Naive thymus-derived CD4-positive, alpha-beta T cell (primary cell): ENCODE measurements at places on chromosomes 5 and 9.

DNA sequence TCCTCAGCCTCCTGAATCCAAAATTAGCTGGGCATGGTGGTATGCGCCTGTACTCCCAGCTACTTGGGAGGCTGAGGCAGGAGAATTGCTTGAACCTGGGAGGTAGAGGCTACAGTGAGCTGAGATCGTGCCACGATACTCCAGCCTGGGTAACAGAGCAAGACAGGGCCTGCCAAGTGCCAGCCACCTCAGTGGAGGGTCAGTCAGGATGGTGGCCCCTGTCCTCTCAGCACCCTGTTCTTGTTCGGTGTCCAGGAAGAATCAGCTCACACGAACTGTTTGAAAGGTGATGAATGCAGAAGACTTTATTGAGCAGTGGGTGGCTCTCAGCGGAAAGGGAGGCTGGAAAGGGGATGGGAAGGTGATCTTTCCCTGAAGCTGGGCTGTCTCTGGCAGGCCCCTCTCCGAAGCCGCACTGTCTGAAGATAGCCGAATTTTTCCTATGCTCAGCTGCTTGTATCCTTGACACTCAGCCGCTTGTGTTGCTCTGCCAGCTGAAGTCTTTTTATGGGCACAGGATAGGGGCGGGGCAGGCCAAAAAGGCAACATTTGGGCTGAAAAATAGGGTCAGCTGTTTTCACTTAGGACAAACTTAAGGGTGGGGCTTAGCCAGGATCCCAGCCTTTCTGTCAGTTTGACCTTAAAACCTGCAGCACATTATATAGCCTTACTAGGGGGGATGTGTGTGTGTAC lies 50.9 kb downstream of the UBE2R2 start:
- DNase-seq: no peak

DNA sequence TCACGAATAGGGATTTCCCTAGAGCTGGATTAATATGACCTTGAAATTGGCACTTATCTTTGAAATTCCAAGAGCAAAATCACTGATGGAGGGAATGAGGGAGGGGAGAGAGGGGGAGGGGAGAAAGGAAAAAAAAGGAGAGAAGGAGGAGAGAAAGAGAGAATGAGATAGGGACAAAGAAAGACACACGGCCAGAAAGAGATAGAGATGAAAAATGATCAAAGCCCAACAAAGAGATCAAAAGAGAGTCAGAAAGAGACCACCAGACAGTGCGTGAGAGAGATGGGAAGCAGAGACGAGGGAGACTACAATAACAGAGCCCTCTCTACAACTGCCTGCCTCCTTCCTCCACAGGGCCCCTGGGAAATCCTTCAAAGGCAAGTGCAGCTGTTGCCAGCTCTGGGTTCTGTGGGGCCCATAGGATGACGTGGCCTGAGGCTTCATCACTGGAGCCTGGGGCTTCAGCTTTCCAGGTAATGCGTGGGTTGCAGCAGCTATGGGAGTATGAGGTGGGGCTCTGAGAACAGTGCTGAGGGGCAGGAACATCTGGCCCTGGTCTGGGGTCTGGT lies 58.3 kb upstream of the SHB start:
- no peak for DNase-seq

DNA sequence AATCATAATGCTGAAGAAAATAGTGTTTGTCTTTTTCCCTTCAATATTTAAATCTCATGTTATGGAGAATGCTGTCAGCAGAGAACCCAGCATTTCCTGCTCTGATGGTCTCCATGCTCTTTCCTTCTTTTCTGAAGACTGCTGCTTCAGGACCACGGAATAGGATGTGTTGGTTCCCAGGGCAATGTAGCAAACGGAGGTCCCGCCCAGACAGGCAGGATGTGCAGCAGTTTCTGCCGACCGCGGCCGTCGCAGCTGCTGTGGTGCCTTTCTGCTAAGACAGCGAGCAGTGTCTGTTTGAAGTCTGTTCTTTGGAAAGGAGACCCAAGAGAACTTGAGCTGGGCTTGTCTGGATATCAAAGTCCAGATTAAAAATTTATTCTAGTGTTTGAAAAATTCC lies 654.3 kb downstream of the CCDC171 start:
- no peak for DNase-seq

DNA sequence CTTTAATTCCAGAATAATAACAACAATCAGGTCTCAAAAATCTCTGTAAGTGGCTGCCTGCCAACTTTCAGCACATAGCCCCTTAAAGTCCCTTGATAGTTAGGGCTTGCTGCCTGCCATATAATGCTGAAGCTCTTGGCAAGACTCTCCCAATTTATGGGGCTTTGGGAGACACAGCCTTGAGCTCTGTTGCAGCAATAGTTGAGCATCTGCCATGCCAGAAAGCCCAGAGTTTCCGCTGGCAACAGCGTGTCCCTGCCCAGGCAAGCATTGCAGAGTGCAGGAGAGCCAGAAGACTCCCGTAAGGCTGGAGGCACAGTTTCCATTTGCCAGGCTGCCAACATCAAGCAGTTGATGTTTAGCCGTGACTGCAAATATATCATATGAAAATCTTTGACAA lies 678.5 kb upstream of the NUDT12 start:
- DNase-seq: no peak

GRCh38 chr5:141835928-141836670 lies 42.1 kb downstream of the PCDH1 start:
- DNase-seq: no peak

- no peak for DNase-seq
Observed at GRCh38 chr5:170306381-170306831, 8.8 kb upstream of the LCP2 start.

DNA sequence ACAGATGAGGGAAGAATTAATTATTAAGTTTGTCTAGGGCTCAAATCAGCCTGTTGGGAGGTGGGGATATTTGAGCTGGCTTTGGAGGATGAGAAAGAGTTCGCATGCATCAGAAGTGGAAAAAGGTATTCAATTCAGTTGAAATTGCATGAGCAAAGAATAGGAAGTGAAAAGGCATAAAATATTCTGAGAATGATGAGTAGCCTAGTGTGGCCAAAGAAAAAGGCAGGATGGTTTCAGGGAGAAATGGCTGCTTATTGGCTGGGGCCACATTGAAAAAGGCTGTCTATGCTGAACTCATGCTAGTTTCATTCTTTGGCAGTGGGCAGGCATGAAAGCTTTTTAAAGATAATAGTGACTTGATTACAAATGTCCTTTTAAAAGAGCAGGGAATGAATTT lies 235.4 kb upstream of the RIOK2 start:
- DNase-seq: no peak

GRCh38 chr5:111930905-111931461 lies 174.0 kb upstream of the NREP start:
- DNase-seq: no peak

- DNase-seq: no peak
Observed at GRCh38 chr9:134962065-134962972, 44.6 kb upstream of the FCN1 start.

- no peak for DNase-seq
Observed at GRCh38 chr5:68087866-68088265, 127.7 kb upstream of the PIK3R1 start.

GRCh38 chr5:132364319-132364718 lies 5.2 kb upstream of the SLC22A5 start:
- no peak for DNase-seq

DNA sequence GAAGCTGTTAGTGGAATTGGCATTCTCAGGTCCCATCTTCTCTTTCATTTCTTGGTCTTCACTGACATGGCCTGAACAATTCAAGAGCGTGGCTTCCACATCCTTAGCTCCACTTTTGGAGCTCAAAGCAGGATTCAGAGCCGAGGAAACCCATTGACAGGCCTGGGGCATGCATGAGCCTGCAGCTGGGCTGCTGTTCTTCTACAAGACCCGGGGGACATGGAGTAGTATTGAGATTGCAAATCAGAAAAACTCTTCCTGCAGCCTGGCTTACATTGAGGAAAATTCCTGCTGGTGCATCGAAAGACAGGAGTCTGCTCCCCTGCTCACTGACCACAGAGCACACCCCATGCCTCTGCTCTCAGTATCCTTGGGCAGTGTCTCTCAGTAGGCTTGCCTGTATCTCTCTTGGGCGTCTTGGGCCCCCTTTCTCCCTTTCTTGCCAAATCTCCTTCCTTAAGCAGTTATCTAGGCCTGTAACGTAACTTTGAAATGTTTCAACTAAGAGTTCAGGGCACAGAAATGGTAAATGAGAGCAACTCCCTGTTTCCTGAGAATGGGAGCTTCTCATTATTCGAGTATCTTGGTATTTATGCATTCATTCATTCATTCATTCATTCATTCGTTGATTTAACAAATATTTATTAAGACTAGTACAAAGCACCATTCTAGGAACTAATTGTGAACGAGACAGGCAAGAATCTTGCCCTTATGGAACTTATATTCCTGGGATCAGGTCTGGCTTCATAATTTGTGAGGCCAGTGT lies 603.6 kb upstream of the CLINT1 start:
- DNase-seq: no peak

- no peak for DNase-seq
Observed at GRCh38 chr5:10229306-10230048, 20.2 kb downstream of the ATPSCKMT start.

GRCh38 chr5:172719211-172719610 lies 51.8 kb downstream of the DUSP1 start:
- DNase-seq: no peak

- DNase-seq: no peak
Observed at GRCh38 chr5:45454114-45454513, 242.1 kb downstream of the HCN1 start.

DNA sequence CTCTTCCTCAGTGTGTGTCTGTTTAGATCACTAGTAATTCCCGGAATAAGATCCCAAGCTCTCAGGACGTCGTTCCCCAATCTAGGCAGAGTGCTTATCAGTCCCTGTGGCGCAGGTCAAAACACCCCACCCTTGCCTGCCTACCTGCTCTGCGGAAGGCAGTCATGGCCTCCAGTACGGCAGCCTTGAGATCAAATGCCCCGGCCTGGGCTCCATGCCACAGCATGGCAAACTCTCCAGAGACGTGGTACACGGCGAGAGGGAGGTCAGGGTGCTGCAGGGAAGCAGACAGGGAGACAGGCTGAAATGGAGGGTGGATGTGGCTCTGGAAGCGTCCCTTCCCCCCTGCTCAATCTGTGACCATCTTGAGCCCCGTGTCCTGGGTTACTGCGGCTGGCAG lies 12.0 kb upstream of the HDHD3 start:
- no peak for DNase-seq

- DNase-seq: no peak
Observed at GRCh38 chr5:178356431-178356872, 123.8 kb upstream of the PHYKPL start.

DNA sequence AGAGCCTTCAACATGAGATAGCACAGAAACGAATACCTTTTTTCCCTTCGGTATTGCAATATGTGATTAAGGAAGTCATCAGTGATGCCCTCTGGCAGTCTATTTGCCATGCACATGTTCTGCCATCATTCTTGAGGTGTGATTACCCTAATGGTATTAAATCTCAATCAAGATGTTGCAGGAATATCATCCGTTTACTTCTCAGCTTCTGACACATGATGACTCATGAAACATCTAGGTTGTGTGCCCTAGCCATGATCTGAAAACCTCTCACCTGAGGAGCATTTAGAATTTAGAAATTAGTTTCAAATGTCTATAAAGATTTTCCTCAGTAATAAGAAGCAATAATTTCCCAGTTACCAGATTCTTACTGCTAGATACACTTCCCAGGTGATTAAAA lies 209.1 kb downstream of the ADGRV1 start:
- no peak for DNase-seq

DNA sequence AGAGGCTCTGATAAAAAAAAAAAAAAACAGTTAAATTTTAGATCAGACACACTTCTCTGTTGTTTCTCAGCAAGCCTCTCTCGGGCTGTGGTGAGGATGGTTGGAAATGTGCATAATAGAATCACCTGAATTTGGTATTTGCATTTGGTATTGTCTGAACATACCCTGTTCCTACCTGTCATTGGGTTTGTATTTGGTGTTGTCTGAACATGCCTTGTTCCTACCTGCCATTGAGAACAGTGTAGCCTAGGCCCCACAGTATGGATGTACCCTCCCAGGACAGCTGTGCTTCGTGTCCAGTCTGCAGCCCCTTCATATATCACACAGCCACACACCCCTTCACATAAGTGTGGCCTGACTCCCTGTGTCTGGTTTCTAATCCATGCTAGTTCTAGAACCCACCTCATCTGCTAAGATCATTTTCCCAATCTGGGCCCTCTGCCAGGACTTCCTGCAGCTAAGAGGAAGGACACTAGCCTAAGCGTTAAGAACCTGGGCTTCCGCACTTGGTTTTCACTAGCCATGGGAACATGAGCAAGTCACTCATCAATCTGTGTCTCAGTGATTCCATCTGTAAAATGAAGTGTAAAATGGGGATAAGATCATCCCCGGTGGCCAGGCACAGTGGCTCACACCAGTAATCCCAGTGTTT lies 49.2 kb downstream of the ITGA2 start:
- no peak for DNase-seq

GRCh38 chr5:21919414-21920022 lies 933.6 kb downstream of the CDH12 start:
- DNase-seq: no peak

DNA sequence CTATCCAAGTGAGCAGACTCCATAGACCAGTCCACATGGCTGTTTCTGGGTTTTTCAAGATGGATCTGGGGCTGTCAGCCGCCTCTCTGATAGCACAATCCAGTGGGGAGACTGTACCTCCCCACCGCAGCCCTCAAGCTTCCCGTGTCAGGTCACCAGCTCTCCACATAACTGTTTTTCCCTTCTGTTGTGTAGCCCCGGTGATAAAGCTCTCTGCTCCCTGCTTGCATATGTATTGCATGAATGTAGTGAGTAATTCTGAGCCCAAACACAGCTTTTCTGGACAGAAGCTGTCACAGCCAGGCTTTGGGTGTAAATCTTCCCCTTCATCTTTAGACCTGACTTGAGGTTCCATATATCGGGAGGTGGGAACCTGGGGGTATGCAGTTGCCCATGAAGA lies 23.1 kb upstream of the CFAP157 start:
- no peak for DNase-seq

GRCh38 chr5:11304641-11305040 lies 543.6 kb upstream of the DAP start:
- no peak for DNase-seq

GRCh38 chr5:143217065-143217803 lies 186.3 kb downstream of the NR3C1 start:
- DNase-seq: no peak

DNA sequence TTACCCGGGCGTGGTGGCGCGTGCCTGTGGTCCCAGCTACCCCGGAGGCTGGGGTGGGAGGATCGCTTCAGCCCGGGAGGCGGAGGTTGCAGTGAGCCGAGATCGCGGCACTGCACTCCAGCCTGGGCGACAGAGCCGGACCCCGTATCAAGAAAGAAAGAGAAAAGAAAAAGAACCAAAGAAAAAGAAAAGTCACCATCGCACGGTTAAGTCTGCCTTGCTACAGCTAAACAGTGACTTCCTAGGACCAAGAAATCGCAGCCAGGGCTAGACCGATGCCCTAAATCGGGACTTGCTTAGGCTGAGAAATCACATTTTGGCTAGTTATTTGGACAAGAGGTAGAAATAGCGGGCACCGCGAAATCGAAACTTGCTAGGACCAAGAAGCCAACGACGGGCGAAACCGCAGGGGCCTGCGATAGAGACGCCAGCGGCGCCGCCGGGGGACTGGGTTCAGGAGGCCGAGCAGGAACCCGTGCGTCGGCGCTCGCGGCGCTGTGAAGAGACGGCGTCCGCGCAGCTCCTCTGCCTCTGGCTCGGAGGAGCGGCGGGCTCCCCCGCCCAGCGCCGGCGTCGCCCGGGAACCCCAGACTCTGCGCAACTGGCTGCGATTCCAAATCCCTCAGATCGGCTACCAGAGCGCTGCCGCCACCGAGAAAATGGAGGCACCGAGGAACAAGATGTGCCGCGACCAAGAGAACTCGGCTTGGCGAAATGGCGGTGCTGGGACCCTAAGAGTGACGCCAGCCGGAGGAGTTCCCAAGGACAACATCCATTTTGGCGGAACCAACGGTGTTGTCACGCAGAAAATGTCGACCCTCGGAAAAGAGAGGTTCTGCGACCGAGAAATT lies 26.1 kb upstream of the ANXA2R start:
- DNase-seq: peak; percentile 87
